Stimulated activated CD8-positive, alpha-beta memory T cell treated with anti-CD3 and anti-CD28 coated beads, Interleukin-12 subunit alpha, Interleukin-12 subunit beta, amount 100 ng/mL, for 4 hours (primary cell): ENCODE measurements at places on chromosomes 2 and 18.

GRCh38 chr2:21812766-21813165 is 689.0 kb downstream of the TDRD15 start:
- no peak for DNase-seq

GRCh38 chr2:127220768-127221527 is 849 bp upstream of the CYP27C1 start:
- DNase-seq: no peak

GRCh38 chr18:78831603-78832002 is 148.0 kb upstream of the SALL3 start:
- DNase-seq: no peak

DNA sequence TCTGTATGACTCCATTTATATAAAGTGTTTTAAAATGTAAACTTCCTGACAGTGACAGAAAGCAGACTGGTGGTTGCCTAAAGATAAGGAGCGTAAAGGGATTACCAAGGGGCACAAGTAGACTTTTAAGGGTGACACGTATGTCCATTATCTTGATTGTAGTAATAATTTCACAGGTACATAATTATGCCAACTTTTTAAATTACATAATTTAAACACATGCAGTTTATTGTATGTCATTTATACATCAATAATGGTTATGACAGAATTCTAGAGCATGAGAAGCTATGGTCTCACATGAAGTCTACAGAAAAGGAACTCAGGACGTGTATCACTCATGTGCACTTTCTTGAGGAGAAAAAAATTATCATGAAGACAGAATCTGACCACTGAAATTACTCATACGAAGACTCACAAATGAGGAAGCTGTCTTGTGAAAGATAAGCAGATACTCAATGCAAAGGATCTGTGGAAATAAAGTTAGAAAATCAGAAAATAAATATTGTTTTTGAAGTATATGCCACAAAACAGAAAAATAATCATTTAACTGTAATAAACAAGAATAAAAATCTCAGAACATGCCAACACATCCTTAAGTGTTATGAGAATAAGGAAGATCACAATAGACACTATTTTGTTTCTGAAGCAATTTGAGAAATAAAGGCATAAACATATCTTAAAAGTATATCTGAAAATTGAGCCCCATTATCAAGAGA is 84.4 kb downstream of the TMEM131 start:
- DNase-seq: no peak

- no peak for DNase-seq
Measured at GRCh38 chr2:163469561-163469962, 266.2 kb downstream of the FIGN start.
